ENCODE measurements at places on chromosomes 4 and X. TPM values are rescaled to one million over a fixed set of nuclear protein-coding genes. Genes with fewer than 3 reads are reported as not detected.

- H3K4me1 ChIP-seq, result no peaks in the 10 kb centered on the region
- no peaks in the 10 kb centered on the region for H3K36me3 ChIP-seq
- DNase-seq, result no peak
- no peak overlapping the region for H3K4me3 ChIP-seq
Measured at GRCh38 chr4:20288047-20288650, 36.4 kb downstream of the SLIT2 start.

- no peak overlapping the region for H3K27ac ChIP-seq
- H3K4me3 ChIP-seq, result no peak overlapping the region
- no peaks in the 10 kb centered on the region for H3K4me1 ChIP-seq
Measured at GRCh38 chrX:22300130-22300529, 27.4 kb downstream of the CBLL2 start.

DNA sequence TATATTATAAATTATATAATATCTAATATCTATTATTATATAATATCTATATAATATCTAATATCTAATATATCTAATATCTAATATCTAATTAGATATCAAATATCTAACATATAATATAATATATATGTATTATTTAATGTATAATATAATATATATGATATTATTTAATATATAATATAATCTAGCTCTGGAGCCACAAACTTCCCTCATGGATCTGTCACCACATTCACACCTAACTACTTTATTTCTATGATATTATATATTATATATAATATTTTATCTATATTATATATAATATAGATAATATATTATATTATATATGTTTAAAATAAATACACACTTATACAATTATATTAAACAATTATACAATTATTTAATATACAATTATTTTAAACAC lies 667.5 kb downstream of the KCTD8 start:
- DNase-seq, result no peak
- no peaks in the 10 kb centered on the region for H3K36me3 ChIP-seq
- no peaks in the 10 kb centered on the region for H3K27me3 ChIP-seq
- H3K4me1 ChIP-seq, result no peaks in the 10 kb centered on the region
- H3K4me3 ChIP-seq, result no peak overlapping the region
- H3K27ac ChIP-seq, result no peak overlapping the region

DNA sequence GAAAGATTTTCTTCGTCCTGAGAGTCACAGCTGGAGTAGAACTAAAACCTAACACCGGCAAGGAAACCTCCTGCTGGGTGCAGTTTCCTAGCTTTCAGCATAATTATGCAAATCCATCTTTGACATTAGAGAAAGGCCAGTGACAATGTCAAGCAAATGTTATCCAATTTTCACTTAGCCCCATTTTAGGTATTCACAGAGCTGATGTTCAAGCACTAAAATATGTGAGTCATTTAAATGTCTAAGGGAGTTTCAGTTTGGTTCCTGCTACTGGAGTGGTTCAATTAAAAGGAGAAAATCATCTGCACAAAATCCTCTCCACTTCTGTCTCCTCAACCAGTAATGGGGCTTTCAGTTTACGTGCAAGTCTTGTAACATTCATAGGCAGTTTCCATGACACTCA lies 37.1 kb upstream of the AMOT start:
- DNase-seq, result no peak
- H3K27me3 ChIP-seq, result no peaks in the 10 kb centered on the region
- H3K4me3 ChIP-seq, result no peak overlapping the region
- H3K27ac ChIP-seq, result peak overlapping the region; percentile 21
- H3K4me1 ChIP-seq, result peaks cover 10% of the 10 kb centered on the region
- no peaks in the 10 kb centered on the region for H3K36me3 ChIP-seq

DNA sequence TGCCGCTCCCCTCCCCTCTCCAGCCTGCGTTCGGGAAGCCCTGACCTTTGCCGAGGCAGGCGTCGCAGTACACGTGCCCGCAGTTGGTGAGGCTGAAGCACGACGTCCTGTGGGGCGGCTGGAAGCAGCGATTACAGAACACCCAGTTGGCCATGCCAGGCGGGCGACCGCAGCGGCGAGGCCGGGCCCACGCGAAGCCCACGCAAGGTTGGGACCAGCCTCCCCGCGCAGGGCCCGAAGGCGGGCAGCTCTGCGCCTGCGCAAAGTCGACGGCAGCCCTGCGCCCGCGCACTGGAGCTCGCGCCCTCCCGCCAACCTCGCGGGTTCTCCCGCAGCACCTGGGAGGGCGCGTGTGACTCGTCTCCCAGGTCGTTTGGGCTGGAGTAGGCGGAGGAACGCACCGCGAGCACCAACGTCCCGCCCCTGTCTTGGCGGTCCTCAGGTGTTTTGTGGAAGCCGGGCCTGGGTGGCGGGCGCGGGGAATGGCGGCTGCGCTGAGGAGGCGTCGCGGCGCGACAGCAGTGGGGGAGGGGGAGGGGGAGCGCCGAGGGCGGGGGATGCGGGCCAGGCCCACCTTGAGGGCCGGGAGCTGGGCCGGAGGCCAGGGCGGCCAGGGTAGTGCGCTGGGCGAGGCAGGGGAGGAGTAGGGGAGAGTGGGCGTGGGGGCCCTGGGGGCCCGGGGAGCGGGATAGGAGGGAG lies at the start of gene RNF212:
Gene RNF212 (minus strand): TSS at position 254 of the 699 bp plus-strand sequence. CDS start 100 bp downstream, at position 154.
- no peak within 1 kb of the TSS for H3K27ac ChIP-seq
- DNase-seq, result peak; percentile 39
- H3K36me3 ChIP-seq, result no peaks in the 10 kb centered on the region
- peaks cover 7% of the 10 kb centered on the region for H3K27me3 ChIP-seq
- peaks cover 5% of the 10 kb centered on the region for H3K4me1 ChIP-seq
- no peak within 1 kb of the TSS for H3K4me3 ChIP-seq

GRCh38 chr4:17189401-17189720 lies 290.9 kb upstream of the LDB2 start:
- H3K36me3 ChIP-seq, result no peaks in the 10 kb centered on the region
- no peaks in the 10 kb centered on the region for H3K27me3 ChIP-seq
- no peak overlapping the region for H3K4me3 ChIP-seq
- DNase-seq, result no peak
- no peak overlapping the region for H3K27ac ChIP-seq
- no peaks in the 10 kb centered on the region for H3K4me1 ChIP-seq

GRCh38 chr4:139987502-139987850 lies 166.5 kb downstream of the MAML3 start:
- H3K36me3 ChIP-seq, result no peaks in the 10 kb centered on the region
- no peak overlapping the region for H3K4me3 ChIP-seq
- no peaks in the 10 kb centered on the region for H3K27me3 ChIP-seq
- H3K27ac ChIP-seq, result no peak overlapping the region

- H3K4me1 ChIP-seq, result peaks cover 3% of the 10 kb centered on the region
- no peak for DNase-seq
- no peak overlapping the region for H3K4me3 ChIP-seq
Measured at GRCh38 chrX:97705936-97706335, 822.2 kb downstream of the RPA4 start.

DNA sequence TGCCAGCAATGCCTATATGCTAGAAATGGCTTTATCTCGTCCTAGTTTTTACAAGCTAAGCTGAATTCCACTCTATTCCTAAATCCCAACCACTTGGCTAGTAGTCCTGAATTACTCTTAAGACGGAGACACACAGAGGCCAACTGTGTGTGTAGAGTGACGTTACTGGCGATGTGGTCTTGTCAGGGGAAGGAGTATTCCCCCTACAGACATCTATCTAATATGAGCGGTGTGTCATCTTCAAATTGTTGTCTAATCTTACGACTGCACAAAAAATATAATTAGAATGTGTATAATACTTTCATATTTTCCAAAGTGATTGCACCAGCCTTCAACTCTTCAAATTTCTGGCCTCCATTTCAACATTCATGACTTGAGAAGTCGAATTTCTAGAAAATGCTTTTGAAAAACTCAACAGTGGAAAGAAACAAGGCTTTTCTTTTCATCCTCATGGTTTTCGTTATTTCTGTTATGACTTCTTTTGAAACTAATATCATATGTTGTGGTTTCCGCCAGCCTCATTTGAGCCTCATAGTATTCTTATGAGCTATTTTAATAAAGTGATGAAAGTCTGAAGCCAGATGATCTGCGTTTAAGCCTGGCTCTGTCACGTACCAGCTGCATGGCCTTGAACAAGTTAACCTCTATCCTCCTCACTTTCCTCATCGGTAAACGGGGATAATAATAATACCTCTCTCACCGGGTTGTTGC lies 132.3 kb downstream of the SOWAHB start:
- DNase-seq, result no peak
- H3K4me1 ChIP-seq, result no peaks in the 10 kb centered on the region
- peaks cover 54% of the 10 kb centered on the region for H3K36me3 ChIP-seq
- H3K27ac ChIP-seq, result no peak overlapping the region
- H3K4me3 ChIP-seq, result no peak overlapping the region
- no peaks in the 10 kb centered on the region for H3K27me3 ChIP-seq

GRCh38 chr4:180261346-180261745 lies 1981.9 kb upstream of the TENM3 start:
- no peaks in the 10 kb centered on the region for H3K27me3 ChIP-seq
- DNase-seq, result no peak
- H3K36me3 ChIP-seq, result no peaks in the 10 kb centered on the region

GRCh38 chr4:86890790-86891189 lies 1.4 kb downstream of the C4orf36 start:
- H3K4me3 ChIP-seq, result no peak overlapping the region
- no peak for DNase-seq
- no peaks in the 10 kb centered on the region for H3K4me1 ChIP-seq
- H3K36me3 ChIP-seq, result no peaks in the 10 kb centered on the region
- no peaks in the 10 kb centered on the region for H3K27me3 ChIP-seq
- H3K27ac ChIP-seq, result no peak overlapping the region

GRCh38 chr4:122633211-122633610 lies 12.3 kb upstream of the IL21 start:
- H3K36me3 ChIP-seq, result no peaks in the 10 kb centered on the region
- H3K4me3 ChIP-seq, result no peak overlapping the region
- no peak for DNase-seq
- no peaks in the 10 kb centered on the region for H3K4me1 ChIP-seq

DNA sequence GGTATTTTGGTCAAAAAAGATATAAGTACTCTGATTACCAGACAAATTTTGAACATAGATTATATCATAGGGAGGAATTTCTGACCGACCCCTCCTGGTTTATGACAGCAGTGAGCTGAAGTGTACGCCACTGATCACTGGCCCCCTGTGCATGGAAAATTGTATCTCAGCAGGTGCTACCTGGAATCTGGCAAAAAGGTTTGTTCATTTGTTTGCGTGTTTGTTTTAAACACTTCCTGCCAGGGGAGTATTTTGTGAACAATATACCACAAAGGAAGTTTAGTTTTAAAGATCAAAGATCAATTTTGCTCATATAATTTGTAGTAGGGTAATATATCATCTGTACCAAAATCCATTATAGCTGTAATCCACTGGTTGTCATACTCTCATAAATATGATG lies 219.7 kb upstream of the TENM3 start:
- no peak overlapping the region for H3K27ac ChIP-seq
- H3K4me3 ChIP-seq, result no peak overlapping the region
- no peak for DNase-seq
- H3K4me1 ChIP-seq, result no peaks in the 10 kb centered on the region
- H3K36me3 ChIP-seq, result no peaks in the 10 kb centered on the region
- no peaks in the 10 kb centered on the region for H3K27me3 ChIP-seq

- H3K4me1 ChIP-seq, result peaks cover 12% of the 10 kb centered on the region
- H3K4me3 ChIP-seq, result no peak overlapping the region
- H3K27ac ChIP-seq, result no peak overlapping the region
- H3K36me3 ChIP-seq, result no peaks in the 10 kb centered on the region
- no peaks in the 10 kb centered on the region for H3K27me3 ChIP-seq
Measured at GRCh38 chr4:26023203-26023972, 109.4 kb downstream of the SMIM20 start.

DNA sequence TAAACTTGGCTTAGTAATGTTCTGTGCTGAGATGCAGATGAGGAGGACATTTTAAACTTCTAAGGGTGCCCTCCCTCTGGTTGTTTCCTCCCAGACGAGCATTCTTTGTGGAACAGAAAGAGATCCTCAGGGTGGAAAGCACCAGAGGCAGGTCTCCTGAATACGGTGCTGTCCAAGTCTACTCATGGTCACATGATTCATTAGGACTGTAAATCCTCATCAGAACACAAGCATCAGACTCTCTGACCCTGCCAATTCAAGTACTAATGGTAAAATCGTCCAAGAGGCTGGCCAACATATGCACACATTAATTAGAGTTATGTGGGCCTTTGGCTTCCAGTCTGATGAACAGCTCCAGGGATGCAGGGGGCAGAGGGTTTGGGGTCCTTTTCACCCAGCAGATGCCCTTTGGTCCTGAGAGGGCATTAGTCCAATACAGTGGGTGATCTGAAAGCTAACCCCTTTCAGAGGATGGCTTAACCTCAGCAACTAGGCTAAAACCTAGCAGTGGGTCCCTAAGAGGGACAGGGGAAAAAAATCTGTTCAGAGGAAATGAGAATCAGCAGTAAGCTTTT lies 18.2 kb downstream of the HAND2 start:
- H3K4me1 ChIP-seq, result peaks cover 16% of the 10 kb centered on the region
- DNase-seq, result no peak
- no peaks in the 10 kb centered on the region for H3K36me3 ChIP-seq

- no peak for DNase-seq
- no peaks in the 10 kb centered on the region for H3K27me3 ChIP-seq
- no peaks in the 10 kb centered on the region for H3K36me3 ChIP-seq
- no peaks in the 10 kb centered on the region for H3K4me1 ChIP-seq
- no peak overlapping the region for H3K27ac ChIP-seq
- H3K4me3 ChIP-seq, result no peak overlapping the region
Measured at GRCh38 chr4:153728660-153729059, 31.2 kb downstream of the RNF175 start.

Gene TRPC3
- 0.64 TPM for polyA plus RNA-seq

Gene GPR34
- polyA plus RNA-seq, result 10.5 TPM

Gene PNMA6F
- polyA plus RNA-seq, result 0.01 TPM

Gene SMIM31
- polyA plus RNA-seq, result 23.4 TPM

Gene UGT2B15
- polyA plus RNA-seq, result 29.6 TPM

Gene CT45A10
- polyA plus RNA-seq, result not detected

Gene GPR173
- polyA plus RNA-seq, result 7.8 TPM

Gene PLAC1
- polyA plus RNA-seq, result 0.04 TPM

Data from large intestine (tissue), 12 donors.